ENCODE measurements at places on chromosomes 3 and 15.

GRCh38 chr3:164679245-164679644 lies 399.1 kb downstream of the SI start:
- DNase-seq: no peak

GRCh38 chr3:68620211-68620610 lies 312.1 kb downstream of the TAFA4 start:
- DNase-seq: no peak

DNA sequence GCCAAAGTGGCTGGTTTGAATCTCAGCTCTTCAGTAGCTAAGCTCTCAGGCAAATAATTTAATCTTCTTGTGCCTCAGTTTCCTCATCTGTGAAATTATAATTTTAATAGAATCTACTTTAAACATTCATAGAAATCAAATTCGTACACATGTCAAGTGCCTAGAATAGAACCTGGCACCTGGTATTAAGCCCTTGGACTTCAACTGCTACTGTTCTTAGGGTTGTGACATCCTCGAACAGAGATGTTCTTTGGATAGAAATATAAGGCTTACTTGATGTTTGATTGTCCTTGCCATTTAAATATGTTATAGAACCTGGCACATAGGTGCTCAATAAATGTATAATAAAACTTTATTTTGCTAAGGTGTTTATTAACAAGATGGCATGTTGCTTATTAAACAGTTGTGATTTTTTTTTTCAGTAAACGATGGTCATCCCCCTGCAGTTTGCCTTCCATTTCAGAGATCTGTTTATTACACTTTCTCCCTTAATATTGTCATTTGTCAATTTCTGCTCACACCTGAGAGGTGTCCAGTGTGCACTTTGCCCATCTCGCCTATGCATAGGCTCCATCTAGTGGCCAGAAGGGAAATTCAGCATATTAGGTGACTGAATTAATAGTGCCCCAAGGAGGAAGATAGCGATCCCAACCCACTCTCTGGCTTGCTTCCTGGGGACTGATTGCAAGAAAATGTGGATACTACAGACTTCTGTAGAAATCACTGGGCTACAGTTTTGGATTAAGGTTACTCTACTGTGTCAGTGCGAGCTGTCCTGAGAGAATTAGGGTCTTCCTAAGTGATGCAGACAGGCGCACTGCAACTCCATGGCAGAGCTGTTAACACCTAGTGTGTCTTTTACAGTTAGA lies 10.7 kb downstream of the IGF1R start:
- DNase-seq: peak; percentile 11

GRCh38 chr15:99963096-99963825 lies 230.0 kb upstream of the LYSMD4 start:
- no peak for DNase-seq

Measured in GM12878 (cell line).